ENCODE measurements at places on chromosomes 3 and 15.

GRCh38 chr3:100401674-100402041 lies 319 bp downstream of the LNP1 start:
- peak; percentile 56 for DNase-seq

- DNase-seq: no peak
These were observed 1.1 kb upstream of the C15orf62 start for GRCh38 chr15:40768521-40769273.

- DNase-seq: no peak
These were observed 25.6 kb downstream of the KNG1 start for GRCh38 chr3:186742618-186743380.

DNA sequence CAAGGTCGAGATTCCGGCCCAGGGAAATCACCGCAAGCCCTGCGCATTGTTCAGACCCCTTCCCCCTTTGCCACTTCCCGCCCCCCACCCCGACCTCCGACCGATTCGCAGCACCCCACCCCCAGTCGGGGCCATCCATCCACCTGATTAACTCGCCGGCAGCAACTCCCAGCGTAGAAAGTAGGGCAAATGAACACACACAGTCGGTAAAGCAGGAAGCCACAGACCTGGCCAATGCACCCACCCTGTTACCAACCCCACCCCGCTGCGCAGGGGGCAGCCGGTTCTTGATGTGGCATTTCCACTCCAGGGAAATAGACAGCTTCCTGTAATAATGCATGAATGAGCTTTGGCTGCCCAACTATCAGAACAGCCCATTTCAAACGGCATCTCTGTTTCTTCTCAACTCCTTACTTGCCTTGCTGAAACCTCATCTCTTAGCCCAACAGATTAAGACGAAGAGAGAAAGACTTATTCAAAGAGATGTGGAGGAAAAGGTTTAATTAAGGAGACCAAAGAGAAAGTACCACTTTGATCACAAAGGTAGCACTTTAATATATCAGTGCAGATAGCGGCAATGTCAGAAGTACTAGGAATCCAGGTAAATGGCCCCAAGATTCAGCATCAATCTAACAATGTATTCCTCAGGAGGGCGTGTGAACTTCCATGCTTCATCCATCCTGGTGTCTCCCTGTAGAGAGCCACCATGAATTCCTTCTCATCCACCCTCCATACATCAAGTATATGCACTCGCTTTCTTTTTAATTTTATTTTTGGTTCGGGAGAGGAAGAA lies 1.9 kb downstream of the TNIK start:
- no peak for DNase-seq
